ENCODE measurements at places on chromosomes 5 and 9. TPM values are rescaled to one million over a fixed set of nuclear protein-coding genes. Genes with fewer than 3 reads are reported as not detected.
A peak's percentile ranks its signal among the peaks of the same experiment; 100 is the strongest.

- H3K4me1 ChIP-seq: no peaks in the 10 kb centered on the region
- peak overlapping the region; percentile 19 for H3K27ac ChIP-seq
- DNase-seq: no peak
- no peaks in the 10 kb centered on the region for H3K27me3 ChIP-seq
Observed at GRCh38 chr9:132970324-132971062, 8.0 kb upstream of the GFI1B start.

DNA sequence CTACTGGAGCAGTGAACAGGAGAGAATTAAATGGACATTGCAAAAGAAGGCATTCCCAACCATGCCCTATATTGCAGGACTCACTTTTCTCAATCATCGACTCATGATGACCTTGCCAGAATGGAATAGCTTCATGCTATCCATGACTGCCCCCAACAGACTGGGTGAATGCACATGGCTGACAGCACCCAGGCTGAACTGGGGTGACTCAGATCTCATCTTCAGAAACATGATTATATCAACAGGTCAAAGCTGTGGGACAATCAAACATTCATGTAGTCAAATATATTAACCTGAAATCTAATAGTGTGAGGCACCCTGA, 34.7 kb upstream of the MIER3 start:
- no peaks in the 10 kb centered on the region for H3K36me3 ChIP-seq
- no peak overlapping the region for H3K27ac ChIP-seq
- H3K4me1 ChIP-seq: no peaks in the 10 kb centered on the region
- no peak overlapping the region for H3K4me3 ChIP-seq
- no peaks in the 10 kb centered on the region for H3K27me3 ChIP-seq

DNA sequence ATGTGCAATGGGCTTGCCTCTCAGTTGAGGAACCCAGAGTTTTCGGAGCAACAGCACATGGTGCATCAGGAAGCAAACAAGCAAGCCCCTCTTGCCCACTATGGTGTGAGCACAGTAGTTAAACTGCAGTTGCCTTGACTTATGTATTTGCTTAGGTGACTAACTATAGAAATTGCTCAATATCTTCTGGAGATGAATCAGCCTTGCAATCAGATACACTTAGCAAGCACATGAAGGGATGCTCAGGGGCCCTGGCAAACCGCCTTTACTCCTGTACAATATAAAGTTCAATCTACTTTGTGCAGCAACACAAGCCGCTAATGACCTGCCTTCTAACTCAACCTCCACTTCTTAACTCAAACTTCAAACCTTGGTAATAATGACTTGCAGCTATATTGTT, 581.7 kb upstream of the RIOK2 start:
- no peaks in the 10 kb centered on the region for H3K36me3 ChIP-seq
- H3K4me3 ChIP-seq: no peak overlapping the region
- no peaks in the 10 kb centered on the region for H3K27me3 ChIP-seq
- DNase-seq: no peak
- H3K4me1 ChIP-seq: no peaks in the 10 kb centered on the region

- no peaks in the 10 kb centered on the region for H3K27me3 ChIP-seq
- no peaks in the 10 kb centered on the region for H3K4me1 ChIP-seq
- no peaks in the 10 kb centered on the region for H3K36me3 ChIP-seq
- no peak overlapping the region for H3K27ac ChIP-seq
- no peak for DNase-seq
Observed at GRCh38 chr9:19410594-19410993, 1.8 kb downstream of the ACER2 start.

Gene DYNC2I2
- 95.7 TPM for total RNA-seq

Gene NSMF
- 131 TPM for total RNA-seq
